ENCODE measurements at places on chromosomes 5 and 9.

- no peaks in the 10 kb centered on the region for H3K27me3 ChIP-seq
- no peaks in the 10 kb centered on the region for H3K36me3 ChIP-seq
- peaks cover 54% of the 10 kb centered on the region for H3K4me1 ChIP-seq
- H3K27ac ChIP-seq = no peak overlapping the region
Measured at GRCh38 chr9:113567361-113568080, 104.0 kb downstream of the RGS3 start.

- no peaks in the 10 kb centered on the region for H3K4me1 ChIP-seq
- DNase-seq = no peak
- no peak overlapping the region for H3K4me3 ChIP-seq
- no peaks in the 10 kb centered on the region for H3K27me3 ChIP-seq
- no peak overlapping the region for H3K27ac ChIP-seq
Measured at GRCh38 chr9:125089331-125089730, 54.0 kb downstream of the SCAI start.

- H3K27ac ChIP-seq = no peak overlapping the region
- no peaks in the 10 kb centered on the region for H3K27me3 ChIP-seq
- no peaks in the 10 kb centered on the region for H3K36me3 ChIP-seq
- H3K4me1 ChIP-seq = no peaks in the 10 kb centered on the region
- DNase-seq = no peak
Measured at GRCh38 chr5:138844125-138844461, 31.0 kb downstream of the LRRTM2 start.

GRCh38 chr5:140881889-140882590, at the start of gene PCDHA13:
Gene PCDHA13, plus strand, starts transcription at chr5:140882124. Its CDS starts 145 bp downstream, at chr5:140882269.
- H3K4me1 ChIP-seq = no peaks in the 10 kb centered on the region
- H3K27me3 ChIP-seq = no peaks in the 10 kb centered on the region
- no peak within 1 kb of the TSS for H3K27ac ChIP-seq
- no peak for DNase-seq
- no peak within 1 kb of the TSS for H3K4me3 ChIP-seq

All from PC-9 (cell line).